IPS DF 6.9 (cell line): ENCODE measurements at places on chromosomes 7 and 10.

- no peak for DNase-seq
Observed at GRCh38 chr10:76918106-76918505, 719.5 kb downstream of the KCNMA1 start.

GRCh38 chr10:80133206-80133605, 676 bp downstream of the PLAC9 start:
- DNase-seq, result no peak

- peak; percentile 47 for DNase-seq
Observed at GRCh38 chr10:122279725-122280141, 8.6 kb downstream of the BTBD16 start.

DNA sequence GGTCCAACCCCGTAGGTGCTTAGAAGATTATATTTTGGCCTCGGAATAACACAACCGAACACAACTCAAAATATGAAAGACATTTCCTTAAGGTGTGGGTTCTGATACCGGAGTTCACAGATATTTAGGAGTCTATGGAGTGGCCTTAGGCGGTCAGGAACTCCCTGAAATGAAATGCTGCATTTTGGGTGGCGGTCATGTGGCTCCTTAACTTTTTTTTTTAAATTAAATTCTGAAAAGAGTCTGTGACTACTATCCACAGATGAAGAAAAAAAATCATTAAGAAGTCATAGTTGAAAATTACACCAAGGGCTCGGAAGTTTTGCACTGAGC, 290.9 kb upstream of the NFE2L3 start:
- DNase-seq, result no peak
